GM23338 (cell line): ENCODE measurements at places on chromosomes 3 and 15. TPM values are rescaled to one million over a fixed set of nuclear protein-coding genes. Genes with fewer than 3 reads are reported as not detected.
A peak's percentile ranks its signal among the peaks of the same experiment; 100 is the strongest.

TEX9 gene
- polyA plus RNA-seq = 16.1 and 21.8 TPM in 2 replicates

MB21D2 gene
- polyA plus RNA-seq = 8.1 and 8.6 TPM in 2 replicates

GPR156 gene
- polyA plus RNA-seq = 0.50 and 0.73 TPM in 2 replicates

GRCh38 chr3:51938780-51939425 is 2.8 kb downstream of the RRP9 start:
- no peak for DNase-seq

DNA sequence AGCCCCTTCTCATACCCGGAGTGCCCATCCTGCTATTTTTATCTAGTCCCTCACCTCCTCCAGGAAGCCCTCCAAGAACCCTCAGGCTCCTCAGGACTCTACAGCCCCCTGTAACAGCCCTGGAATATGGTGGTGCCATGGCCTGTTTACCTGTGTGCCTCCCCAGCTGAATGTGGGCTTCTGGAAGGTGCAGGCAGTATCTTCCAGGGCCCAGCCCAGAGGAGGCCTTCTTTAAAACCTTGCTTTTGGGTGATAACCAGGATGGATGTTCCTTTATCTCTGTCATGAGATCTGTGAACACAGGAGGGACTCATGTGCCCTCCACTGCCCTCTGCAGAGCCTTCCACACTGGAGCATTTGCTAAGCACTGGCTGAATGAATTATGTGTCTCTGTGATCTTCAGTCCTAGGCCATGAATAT is 36.7 kb upstream of the MRPS22 start:
- no peak for DNase-seq

DNA sequence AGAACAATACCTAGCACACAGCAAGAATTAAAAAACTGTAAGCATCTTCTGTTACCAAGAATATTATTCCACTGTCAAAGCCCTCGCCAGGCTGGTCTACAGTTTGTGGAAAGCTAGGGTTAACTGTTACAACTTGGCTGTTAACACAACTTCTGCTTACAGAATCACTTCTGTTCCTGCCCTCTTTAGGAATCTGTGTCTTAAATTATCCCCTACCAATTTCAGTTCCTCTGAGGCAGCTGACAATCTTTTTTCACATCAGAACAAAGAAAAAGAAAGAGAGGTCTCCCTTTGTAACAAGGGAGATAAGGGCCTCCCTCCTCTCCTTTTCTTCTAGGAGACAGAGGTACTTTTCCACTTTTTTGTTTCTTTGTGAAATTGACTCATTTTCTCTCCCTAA is 188.9 kb downstream of the FMN1 start:
- no peak for DNase-seq

DNA sequence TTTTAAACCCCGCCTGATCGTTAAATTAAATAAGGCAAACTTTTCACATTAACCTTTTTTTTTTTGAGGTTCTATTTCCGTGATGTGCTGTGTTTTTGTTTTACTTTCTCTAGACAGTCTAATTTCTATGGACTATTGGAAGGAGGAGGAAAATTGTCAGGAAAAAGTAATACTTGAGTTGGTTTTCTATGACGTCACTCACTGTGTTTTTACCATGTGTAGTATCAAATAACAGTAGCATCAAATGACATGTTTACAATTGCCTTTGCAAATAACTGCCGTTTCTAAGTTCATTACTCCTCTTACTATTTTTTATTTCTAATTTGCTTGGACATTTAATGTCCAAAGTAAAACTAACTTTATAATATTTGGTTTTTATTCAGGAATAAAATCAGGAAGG is 32.3 kb downstream of the MYO1E start:
- no peak for DNase-seq

DNA sequence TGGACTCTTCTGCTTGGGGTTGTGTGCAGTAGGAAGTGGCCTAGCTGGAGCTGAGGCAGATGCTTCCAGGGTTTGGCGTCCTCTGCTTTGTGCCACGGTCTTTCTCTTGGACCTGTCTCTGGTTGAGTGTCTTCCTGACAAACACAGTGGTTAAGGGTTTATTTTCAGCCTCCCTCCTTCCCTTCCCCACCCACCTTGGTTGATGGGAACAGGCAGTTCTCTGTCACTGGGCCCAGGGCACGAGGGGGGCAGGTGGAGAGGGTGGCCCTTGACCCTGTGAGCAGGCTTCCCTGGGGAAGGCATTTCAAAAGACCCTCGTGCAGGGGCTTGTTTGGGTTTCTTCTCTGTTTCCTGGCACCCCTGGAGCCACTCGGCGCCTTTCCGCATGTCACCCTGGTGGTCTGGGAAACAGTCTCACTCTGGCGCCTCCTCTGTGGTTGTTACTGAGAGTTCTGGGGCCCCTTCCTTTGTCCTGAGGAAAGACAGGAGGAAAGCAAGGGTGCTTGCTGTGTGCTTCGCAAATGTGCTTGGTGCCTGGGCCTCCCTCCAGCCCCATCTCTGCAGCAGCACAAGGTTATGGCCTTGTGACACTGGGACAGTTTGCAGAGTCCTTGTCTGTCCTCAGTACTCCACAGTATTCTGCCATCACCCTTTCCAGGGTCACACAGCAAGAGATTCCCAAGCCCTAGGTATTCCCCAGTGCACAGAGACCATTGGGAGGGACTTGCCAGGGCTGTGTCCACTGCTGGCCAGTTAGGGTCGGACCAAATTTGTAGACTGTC is 10.3 kb upstream of the STAB1 start:
- DNase-seq = no peak

- no peak for DNase-seq
Observed at GRCh38 chr3:175039875-175040274, 180.7 kb downstream of the NAALADL2 start.

DNA sequence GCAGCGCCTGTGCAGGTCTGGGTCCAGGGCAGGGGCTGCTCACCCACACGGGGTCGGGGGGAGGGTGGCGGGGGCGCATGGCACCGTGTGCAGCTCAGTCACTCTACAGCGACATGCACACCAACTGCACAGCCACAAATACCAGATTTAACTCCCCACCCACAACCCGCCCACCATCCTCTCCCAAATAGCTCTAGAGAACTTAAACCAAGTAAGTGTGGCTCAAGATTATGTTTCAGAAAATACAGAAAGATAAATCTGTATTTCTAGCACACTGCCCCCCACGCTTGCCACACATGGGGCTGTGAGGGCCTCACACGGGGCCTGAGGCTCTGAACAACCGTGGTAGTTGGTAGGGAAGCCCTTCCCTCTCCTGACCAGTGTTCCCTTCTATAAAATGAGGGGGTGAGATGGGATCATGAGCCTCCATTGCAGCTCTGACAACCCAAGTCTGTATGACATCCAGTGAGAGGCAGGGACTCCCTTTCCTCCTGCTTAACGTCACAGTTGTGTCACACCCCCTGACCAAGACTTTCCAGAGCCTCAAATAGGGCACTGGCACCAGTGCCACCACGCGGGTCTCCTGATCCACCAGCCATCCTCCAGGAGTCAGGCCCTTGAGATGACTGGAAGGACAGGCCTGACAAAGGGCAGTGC is 23.1 kb downstream of the POC1A start:
- DNase-seq = no peak

DNA sequence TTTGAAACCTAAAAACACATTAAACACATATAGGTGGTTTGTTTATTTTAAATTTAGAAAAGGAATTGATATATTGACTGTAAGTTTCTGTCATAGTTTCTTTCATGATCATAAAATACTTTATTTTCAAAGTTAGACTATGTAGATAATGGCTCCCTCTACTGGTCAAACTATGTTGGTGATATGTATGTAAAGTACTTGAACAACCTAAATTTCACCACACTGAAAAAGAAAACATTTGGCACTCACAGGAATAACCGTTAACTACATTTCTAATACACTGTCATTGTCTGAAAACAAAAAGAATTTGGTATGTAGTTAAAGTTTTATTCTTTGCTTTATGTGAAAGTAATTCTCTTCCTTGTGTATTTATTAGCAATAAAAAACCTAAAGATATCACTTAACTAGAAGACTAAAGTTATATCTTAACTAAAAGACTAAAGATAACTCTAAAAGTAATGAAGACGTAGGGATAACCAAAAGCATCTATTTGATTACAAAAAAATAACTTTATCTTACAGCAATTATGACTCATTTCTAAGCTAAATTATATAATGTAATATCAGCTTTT is 427.5 kb downstream of the VGLL3 start:
- DNase-seq = peak; percentile 88

GRCh38 chr15:29936353-29937049 is 114.2 kb upstream of the TJP1 start:
- no peak for DNase-seq
